Airway epithelial cell (primary cell): ENCODE measurements at places on chromosomes 3 and 15. TPM values are rescaled to one million over a fixed set of nuclear protein-coding genes. Genes with fewer than 3 reads are reported as not detected.

MEX3B gene
- total RNA-seq, result 2.0 and 3.4 TPM in 2 replicates

LRRIQ4 gene
- total RNA-seq, result not detected in 2 replicates

LRRC2 gene
- not detected in 2 replicates for total RNA-seq

TMEM40 gene
- total RNA-seq, result 61.0 and 61.1 TPM in 2 replicates

MCTP2 gene
- total RNA-seq, result 11.6 and 21.2 TPM in 2 replicates

SGO1 gene
- total RNA-seq, result 4.8 and 6.7 TPM in 2 replicates

EHHADH gene
- total RNA-seq, result 5.4 and 6.1 TPM in 2 replicates

NTRK3 gene
- total RNA-seq, result not detected in 2 replicates

ALG3 gene
- total RNA-seq, result 82.5 and 89.1 TPM in 2 replicates

SLC12A1 gene
- not detected in 2 replicates for total RNA-seq

TGM4 gene
- 0.33 and 0.35 TPM in 2 replicates for total RNA-seq

CSPG4 gene
- 73.2 and 91.5 TPM in 2 replicates for total RNA-seq

STRIT1 gene
- not detected in 2 replicates for total RNA-seq

EPHA6 gene
- total RNA-seq, result not detected in 2 replicates

TGM5 gene
- 0.92 and 2.1 TPM in 2 replicates for total RNA-seq

EIF4E3 gene
- total RNA-seq, result 2.2 and 6.0 TPM in 2 replicates

TNNC1 gene
- 0.23 and 0.85 TPM in 2 replicates for total RNA-seq

TRIM42 gene
- total RNA-seq, result not detected in 2 replicates

LRTM1 gene
- total RNA-seq, result not detected in 2 replicates

NPAP1 gene
- not detected in 2 replicates for total RNA-seq

SLC7A14 gene
- not detected in 2 replicates for total RNA-seq

PIF1 gene
- total RNA-seq, result 9.5 TPM in 2 replicates

CASR gene
- total RNA-seq, result not detected in 2 replicates

MESP2 gene
- total RNA-seq, result 0.37 and 0.42 TPM in 2 replicates

SCN11A gene
- total RNA-seq, result not detected in 2 replicates

HYAL2 gene
- 81.7 and 102 TPM in 2 replicates for total RNA-seq

COL7A1 gene
- total RNA-seq, result 294 and 341 TPM in 2 replicates

LRRK1 gene
- 5.5 and 7.0 TPM in 2 replicates for total RNA-seq

CHRD gene
- not detected in 2 replicates for total RNA-seq

OXNAD1 gene
- total RNA-seq, result 10.2 and 14.2 TPM in 2 replicates
